ENCODE measurements at places on chromosomes 13 and 19.
A peak's percentile ranks its signal among the peaks of the same experiment; 100 is the strongest.

DNA sequence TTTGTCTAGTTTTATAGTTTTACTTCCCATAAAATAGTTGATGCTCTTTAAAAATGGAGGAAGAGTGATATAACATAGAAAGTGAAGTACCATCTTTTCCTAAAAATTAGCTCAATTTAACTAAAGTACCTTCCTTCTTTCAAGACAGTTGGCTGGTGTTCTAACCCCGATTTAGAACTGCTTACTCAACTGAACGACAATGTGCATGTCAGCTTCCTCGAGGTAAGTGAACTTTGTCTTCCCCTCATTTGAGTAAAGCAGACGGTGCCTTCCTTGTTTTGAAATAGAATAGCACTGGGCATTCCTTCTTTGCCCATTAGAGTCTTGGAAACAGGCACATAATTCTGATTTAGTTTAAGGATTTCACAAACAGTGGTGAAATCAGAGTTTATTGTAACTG is 1519.2 kb downstream of the EFNB2 start:
- no peak for DNase-seq
- no peak overlapping the region for H3K4me3 ChIP-seq
- no peaks in the 10 kb centered on the region for H3K4me1 ChIP-seq

DNA sequence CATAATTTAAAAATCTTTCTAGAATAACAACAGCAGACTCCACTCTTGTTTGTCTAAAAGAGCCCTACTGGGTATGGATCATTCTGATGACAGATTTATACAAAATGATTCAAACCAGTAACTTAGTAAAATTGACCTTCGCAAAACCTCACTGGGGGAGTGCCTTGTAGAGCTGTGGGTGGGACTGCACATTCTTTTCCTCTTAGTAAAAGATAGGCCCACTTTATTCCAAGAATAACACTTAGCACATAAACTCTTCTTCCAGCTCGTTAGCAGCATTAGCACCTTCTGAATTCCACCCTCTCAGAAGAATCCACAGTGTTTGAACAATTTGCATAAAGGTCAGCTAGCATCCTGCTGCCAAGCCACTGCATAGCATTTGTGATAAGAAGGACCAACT is 106.8 kb downstream of the STOML3 start:
- peaks cover 12% of the 10 kb centered on the region for H3K4me1 ChIP-seq
- DNase-seq: no peak
- H3K27ac ChIP-seq: no peak overlapping the region
- no peaks in the 10 kb centered on the region for H3K27me3 ChIP-seq
- H3K36me3 ChIP-seq: peaks cover 12% of the 10 kb centered on the region

DNA sequence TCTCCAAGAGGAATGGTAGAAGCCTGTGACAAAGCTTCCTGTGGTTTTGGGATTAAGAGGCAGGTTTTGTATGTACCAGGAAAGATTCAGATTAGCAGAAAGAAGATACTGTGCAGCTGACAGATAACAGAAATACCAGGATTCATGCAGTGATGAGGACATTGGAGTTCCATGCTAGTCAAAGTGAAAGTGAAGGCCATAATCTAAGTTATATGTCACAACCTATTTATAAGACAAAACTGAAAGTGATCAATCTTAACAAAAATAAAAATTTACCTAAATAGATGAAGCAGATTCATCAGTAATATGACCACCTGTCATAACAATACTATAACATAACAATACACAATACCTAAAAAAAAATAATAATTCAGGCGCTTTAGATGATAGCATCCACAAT is 1305.2 kb upstream of the PCDH9 start:
- H3K4me3 ChIP-seq: no peak overlapping the region
- no peaks in the 10 kb centered on the region for H3K4me1 ChIP-seq
- H3K27me3 ChIP-seq: no peaks in the 10 kb centered on the region
- no peak overlapping the region for H3K27ac ChIP-seq
- DNase-seq: no peak

DNA sequence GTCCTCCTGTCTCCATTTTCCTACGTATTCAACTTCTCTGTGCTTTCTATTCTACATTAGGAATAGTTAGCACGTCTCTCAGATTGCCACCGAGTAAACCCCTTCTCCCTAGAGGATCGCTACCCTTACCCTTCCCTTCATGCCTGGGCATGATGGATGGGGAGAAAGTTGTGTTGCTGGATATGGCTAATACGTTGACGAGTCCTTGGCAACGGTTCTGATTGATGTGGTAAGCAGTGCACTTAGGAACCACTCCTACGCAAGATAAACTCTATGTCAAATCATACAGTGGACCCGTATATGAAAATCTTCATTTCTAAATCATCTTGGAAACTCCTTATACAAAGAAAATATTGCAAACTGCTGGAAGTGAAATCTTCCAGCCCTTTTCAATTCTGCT is 224.5 kb downstream of the EFNB2 start:
- H3K4me1 ChIP-seq: peaks cover 27% of the 10 kb centered on the region
- no peak overlapping the region for H3K4me3 ChIP-seq
- no peak for DNase-seq
- no peaks in the 10 kb centered on the region for H3K27me3 ChIP-seq
- H3K27ac ChIP-seq: no peak overlapping the region

GRCh38 chr13:89204435-89204834 is 1533.3 kb downstream of the SLITRK5 start:
- H3K4me3 ChIP-seq: no peak overlapping the region
- no peak for DNase-seq
- H3K27ac ChIP-seq: no peak overlapping the region
- no peaks in the 10 kb centered on the region for H3K36me3 ChIP-seq
- H3K4me1 ChIP-seq: peaks cover 4% of the 10 kb centered on the region

- no peaks in the 10 kb centered on the region for H3K4me1 ChIP-seq
- H3K27ac ChIP-seq: no peak overlapping the region
- DNase-seq: no peak
- peaks cover 10% of the 10 kb centered on the region for H3K36me3 ChIP-seq
Observed at GRCh38 chr19:19338082-19338481, 17.5 kb downstream of the MAU2 start.

DNA sequence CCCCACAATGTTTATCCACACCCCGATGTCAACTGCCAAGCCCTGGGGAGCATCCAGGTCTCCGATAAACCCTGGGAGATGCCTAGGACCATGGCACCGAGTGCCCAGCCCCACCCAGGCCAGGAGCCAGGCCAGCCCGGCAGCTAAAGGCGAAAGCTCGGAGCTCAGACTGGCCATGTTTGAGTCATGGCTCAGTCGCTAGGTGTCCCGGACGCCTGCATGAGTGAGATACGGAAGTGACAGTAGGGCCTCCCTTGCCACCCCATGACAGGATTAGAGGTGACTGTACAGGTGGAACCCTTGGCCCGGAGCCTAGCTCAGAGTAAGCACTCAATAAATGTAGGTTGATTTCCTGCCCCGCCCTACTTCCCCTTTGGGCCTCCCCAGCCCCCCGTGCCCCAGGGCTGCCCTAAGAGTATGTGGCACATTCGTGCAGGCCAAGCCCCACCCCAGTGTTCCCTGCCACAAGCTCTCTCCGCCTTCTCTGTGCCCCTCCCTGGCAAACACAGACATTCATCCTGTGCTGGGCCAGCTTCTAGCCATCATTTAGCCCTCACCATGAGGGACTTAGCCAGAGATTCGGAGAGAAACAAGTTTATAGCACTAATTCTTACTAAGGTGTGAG is 5.8 kb upstream of the TPM4 start:
- no peak overlapping the region for H3K27ac ChIP-seq
- H3K4me3 ChIP-seq: no peak overlapping the region
- no peak for DNase-seq
- peaks cover 2% of the 10 kb centered on the region for H3K4me1 ChIP-seq

DNA sequence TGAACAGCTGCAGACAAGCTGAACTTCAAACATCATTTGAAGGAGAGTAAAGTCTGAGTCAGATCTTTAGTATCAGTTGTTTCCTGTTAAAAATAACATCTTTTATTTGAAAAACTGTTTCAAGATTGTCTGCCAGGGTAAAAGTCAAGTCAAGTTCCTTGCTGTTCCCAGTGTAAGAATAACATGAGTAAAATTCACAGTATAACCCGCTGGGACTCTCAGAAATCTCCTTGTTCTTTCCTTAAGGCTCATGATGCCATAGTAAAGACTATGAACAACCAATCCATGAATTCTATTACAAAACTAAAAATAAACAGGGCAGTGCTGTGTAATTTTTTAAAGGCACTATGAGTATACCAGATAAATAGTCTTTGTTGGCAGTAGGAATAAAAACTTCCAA is 112.9 kb downstream of the IRS2 start:
- peaks cover 3% of the 10 kb centered on the region for H3K27me3 ChIP-seq
- no peaks in the 10 kb centered on the region for H3K36me3 ChIP-seq
- H3K4me3 ChIP-seq: no peak overlapping the region

DNA sequence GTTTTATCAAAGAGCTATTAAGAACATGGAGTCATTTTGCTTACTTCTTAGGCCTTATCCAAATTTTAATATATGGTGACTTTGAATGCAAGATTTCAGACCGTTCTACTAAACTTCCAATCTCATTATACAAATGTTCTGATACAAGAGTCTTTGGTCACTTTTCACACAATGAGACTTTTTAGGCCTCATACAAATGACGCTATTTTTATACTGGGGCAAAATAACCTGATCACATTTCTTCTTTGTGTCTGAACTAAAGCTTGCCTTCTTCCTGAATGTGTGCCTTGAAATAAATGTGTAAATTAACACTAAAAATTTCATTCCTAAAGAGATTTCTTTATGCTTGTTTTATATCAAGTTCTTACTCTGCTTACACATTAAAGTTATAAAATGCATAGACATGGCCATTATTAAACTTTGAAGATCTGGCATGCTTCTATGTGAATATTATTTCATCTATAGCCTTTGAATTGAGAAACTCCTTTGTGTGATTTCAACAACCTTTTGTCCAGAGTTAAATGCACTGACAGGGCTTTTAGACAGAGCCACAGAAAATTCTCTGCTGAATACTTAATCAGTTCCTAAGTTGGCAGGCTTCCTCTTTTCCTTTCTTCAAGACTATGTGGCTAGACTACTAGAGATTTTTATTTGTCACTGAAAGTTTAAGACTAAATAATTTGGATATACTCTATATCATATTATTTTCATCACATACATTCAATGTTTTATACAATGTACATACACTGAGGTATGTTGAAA is 86.1 kb downstream of the EDNRB start:
- H3K36me3 ChIP-seq: no peaks in the 10 kb centered on the region
- no peak for DNase-seq
- H3K27ac ChIP-seq: no peak overlapping the region
- no peak overlapping the region for H3K4me3 ChIP-seq
- no peaks in the 10 kb centered on the region for H3K27me3 ChIP-seq

GRCh38 chr13:78997902-78998629 is 339.1 kb upstream of the OBI1 start:
- H3K27me3 ChIP-seq: no peaks in the 10 kb centered on the region
- H3K36me3 ChIP-seq: no peaks in the 10 kb centered on the region
- H3K4me1 ChIP-seq: no peaks in the 10 kb centered on the region
- no peak overlapping the region for H3K27ac ChIP-seq
- DNase-seq: no peak

GRCh38 chr19:39401549-39402345 is 4.9 kb upstream of the ZFP36 start:
- H3K4me3 ChIP-seq: peak overlapping the region; percentile 76
- peaks cover 27% of the 10 kb centered on the region for H3K4me1 ChIP-seq
- H3K36me3 ChIP-seq: no peaks in the 10 kb centered on the region
- H3K27me3 ChIP-seq: no peaks in the 10 kb centered on the region
- H3K27ac ChIP-seq: peak overlapping the region; percentile 96

DNA sequence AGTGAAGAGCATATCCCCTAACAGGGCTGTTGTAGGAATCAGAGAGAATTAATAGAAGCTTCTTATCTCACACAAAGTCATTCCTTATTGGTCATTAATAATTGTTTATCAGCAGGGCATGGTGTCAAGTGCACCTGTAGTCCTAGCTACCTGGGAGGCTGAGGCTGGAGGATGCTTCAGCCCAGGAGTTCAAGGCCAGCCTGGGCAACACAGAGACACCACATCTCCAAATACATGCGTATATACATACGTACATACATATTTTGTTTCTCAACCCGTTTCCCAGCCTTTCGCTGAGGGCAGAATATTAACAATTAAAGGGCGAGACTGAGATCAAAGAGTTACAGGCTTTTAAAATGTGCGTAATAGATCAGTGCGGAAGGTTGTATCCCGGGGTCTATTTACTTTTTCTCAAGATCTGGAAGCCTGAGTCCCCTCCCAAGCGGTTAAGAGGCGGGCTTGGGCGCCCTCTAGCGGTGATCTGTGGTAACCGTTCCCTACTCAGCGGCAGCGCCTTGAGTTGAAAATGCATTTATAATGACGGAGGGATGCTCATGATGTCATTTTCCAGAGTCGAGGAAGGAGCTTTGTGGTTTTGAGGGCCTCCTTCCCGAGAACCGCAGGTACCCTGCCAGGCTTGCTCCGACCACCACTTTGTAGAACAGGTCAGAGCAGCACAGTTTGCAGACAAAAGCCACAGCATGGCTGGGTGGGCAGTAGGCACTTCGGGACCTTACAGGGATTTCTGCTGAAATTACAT is 169.6 kb upstream of the GPR12 start:
- no peaks in the 10 kb centered on the region for H3K36me3 ChIP-seq
- no peaks in the 10 kb centered on the region for H3K4me1 ChIP-seq
- no peak overlapping the region for H3K4me3 ChIP-seq
- peak overlapping the region; percentile 79 for H3K27ac ChIP-seq
- peak; percentile 74 for DNase-seq

- H3K36me3 ChIP-seq: peaks cover 4% of the 10 kb centered on the region
- no peak for DNase-seq
- H3K27ac ChIP-seq: no peak overlapping the region
- H3K27me3 ChIP-seq: no peaks in the 10 kb centered on the region
- H3K4me3 ChIP-seq: no peak overlapping the region
Observed at GRCh38 chr13:43422116-43422515, 364.7 kb downstream of the ENOX1 start.

DNA sequence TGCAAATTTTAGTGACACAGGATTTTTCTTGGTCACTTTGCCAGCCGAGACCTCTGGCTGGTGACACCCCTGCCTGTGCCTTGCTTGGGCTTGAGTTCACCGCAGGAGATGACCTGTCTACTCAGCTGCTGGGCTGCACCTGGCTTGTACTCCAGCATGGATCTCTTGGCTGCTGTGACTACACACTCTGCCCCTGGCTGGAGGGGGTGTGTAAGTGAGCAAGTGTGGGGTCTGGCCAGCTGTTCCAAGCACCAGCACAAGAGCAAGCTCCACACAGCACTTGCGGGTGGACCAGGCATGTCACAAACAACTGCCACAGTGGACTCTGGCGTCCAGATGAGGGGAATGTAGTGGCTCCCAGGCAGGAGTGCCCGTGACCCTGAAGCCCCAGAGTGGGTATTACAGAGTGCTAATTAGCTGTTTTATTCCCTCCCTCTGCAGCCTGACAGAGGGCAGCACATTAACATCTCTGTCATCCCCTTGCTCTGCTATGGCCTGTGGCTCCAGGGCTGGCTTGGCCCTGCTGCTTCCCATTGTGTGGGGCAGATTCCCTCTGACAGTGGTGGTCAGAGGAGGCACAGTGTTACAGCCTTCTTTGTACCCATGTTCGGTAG is 1387.2 kb downstream of the OLFM4 start:
- no peaks in the 10 kb centered on the region for H3K36me3 ChIP-seq
- DNase-seq: no peak
- H3K4me1 ChIP-seq: no peaks in the 10 kb centered on the region

GRCh38 chr13:99351772-99352171 is 44.6 kb upstream of the GPR183 start:
- peaks cover 7% of the 10 kb centered on the region for H3K4me1 ChIP-seq
- no peaks in the 10 kb centered on the region for H3K27me3 ChIP-seq
- H3K4me3 ChIP-seq: no peak overlapping the region

GRCh38 chr19:53193535-53194222 is 521 bp upstream of the ZNF665 start:
- H3K4me1 ChIP-seq: peaks cover 14% of the 10 kb centered on the region
- no peak for DNase-seq
- peaks cover 9% of the 10 kb centered on the region for H3K36me3 ChIP-seq
- peak overlapping the region; percentile 98 for H3K27ac ChIP-seq
- no peaks in the 10 kb centered on the region for H3K27me3 ChIP-seq

- peaks cover 9% of the 10 kb centered on the region for H3K4me1 ChIP-seq
- no peak for DNase-seq
- H3K27me3 ChIP-seq: no peaks in the 10 kb centered on the region
- no peaks in the 10 kb centered on the region for H3K36me3 ChIP-seq
- no peak overlapping the region for H3K4me3 ChIP-seq
Observed at GRCh38 chr19:18014197-18014596, 6.2 kb downstream of the ARRDC2 start.
